ENCODE measurements at places on chromosomes 5 and 9. TPM values are rescaled to one million over a fixed set of nuclear protein-coding genes. Genes with fewer than 3 reads are reported as not detected.

MOB3B gene
- 0.40 TPM for total RNA-seq

ADAM19 gene
- 30.7 TPM for total RNA-seq

LCN6 gene
- not detected for total RNA-seq

PLAC8L1 gene
- total RNA-seq: not detected

PCDHB8 gene
- not detected for total RNA-seq

PGGT1B gene
- 35.6 TPM for total RNA-seq

PCDHA7 gene
- not detected for total RNA-seq

PCDHGA2 gene
- total RNA-seq: 0.15 TPM

MCC gene
- 8.3 TPM for total RNA-seq

ODF2 gene
- 34.8 TPM for total RNA-seq

OR1K1 gene
- not detected for total RNA-seq

CRHBP gene
- 0.76 TPM for total RNA-seq

TMEM215 gene
- not detected for total RNA-seq

SLC6A7 gene
- total RNA-seq: not detected

ZNF474 gene
- total RNA-seq: not detected

PTGER4 gene
- total RNA-seq: 261 TPM

PAEP gene
- total RNA-seq: not detected

C9orf50 gene
- total RNA-seq: not detected

GHR gene
- not detected for total RNA-seq

GMCL2 gene
- total RNA-seq: not detected

ANKRD18B gene
- 0.76 TPM for total RNA-seq

LCNL1 gene
- total RNA-seq: 0.29 TPM

NDUFAF2 gene
- total RNA-seq: 18.3 TPM

GABRA6 gene
- not detected for total RNA-seq

PCDHGB2 gene
- 0.62 TPM for total RNA-seq

C5orf52 gene
- not detected for total RNA-seq

KIF4B gene
- not detected for total RNA-seq

ZFP2 gene
- total RNA-seq: 0.65 TPM

MAMDC2 gene
- not detected for total RNA-seq

IFNK gene
- total RNA-seq: not detected

SPOCK1 gene
- total RNA-seq: 0.57 TPM

RMND5B gene
- total RNA-seq: 34.7 TPM

FBP2 gene
- not detected for total RNA-seq

JAKMIP2 gene
- 2.5 TPM for total RNA-seq

CARD9 gene
- 0.92 TPM for total RNA-seq

STPG3 gene
- 0.54 TPM for total RNA-seq

ENHO gene
- 0.32 TPM for total RNA-seq

GBA2 gene
- 40.8 TPM for total RNA-seq

C5orf58 gene
- total RNA-seq: not detected

ZNF354C gene
- 9.3 TPM for total RNA-seq

HTR1A gene
- not detected for total RNA-seq

DMRT3 gene
- total RNA-seq: not detected

NMUR2 gene
- not detected for total RNA-seq

OR13C3 gene
- total RNA-seq: not detected

PKD2L2 gene
- total RNA-seq: not detected

PCDHGC5 gene
- not detected for total RNA-seq

FAM221B gene
- not detected for total RNA-seq

CD274 gene
- 7.2 TPM for total RNA-seq

ADAMTS19 gene
- total RNA-seq: not detected

CDH9 gene
- 0.13 TPM for total RNA-seq

AFF4 gene
- 70.7 TPM for total RNA-seq

PDE6A gene
- total RNA-seq: not detected

CXXC5 gene
- total RNA-seq: 6.2 TPM

Data from T-cell (primary cell).